Fibroblast of lung (primary cell): ENCODE measurements at places on chromosomes 13 and 19. TPM values are rescaled to one million over a fixed set of nuclear protein-coding genes. Genes with fewer than 3 reads are reported as not detected.
A peak's percentile ranks its signal among the peaks of the same experiment; 100 is the strongest.

Gene NLRP7
- total RNA-seq: not detected in 2 replicates

DNA sequence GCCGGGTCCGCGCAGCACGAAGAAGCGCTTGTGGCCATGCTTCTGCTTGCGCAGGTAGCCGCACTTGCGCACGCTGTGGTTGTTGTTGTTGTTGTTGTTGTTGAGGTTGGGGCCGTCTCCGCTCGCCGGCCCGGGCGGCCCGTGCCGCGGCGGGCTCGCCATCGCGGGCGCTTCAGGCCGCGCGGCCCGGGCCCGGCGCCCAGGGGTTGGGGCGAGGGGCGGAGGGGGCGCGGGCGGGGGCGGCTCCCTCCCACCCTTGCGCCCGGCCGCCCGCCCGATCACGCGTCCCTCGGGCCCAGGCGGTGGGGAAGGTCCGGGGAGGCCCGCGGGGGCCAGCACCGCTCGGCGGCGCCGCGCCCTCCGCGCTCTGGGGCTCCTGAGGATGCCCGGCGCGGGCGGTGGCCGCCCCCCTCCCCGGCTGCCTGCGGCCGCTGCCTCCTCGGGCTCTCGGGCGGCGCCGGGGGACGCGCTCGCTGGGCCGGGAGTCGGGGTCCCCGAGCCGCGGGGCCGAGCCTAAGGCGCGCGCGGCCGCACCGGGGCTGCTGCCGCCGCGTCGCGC lies 412 bp downstream of the IRS2 start:
- no peak for DNase-seq

- DNase-seq: no peak
These were observed 3.2 kb downstream of the HSD17B14 start for GRCh38 chr19:48833049-48833448.

Gene PALM
- 8.3 and 22.1 TPM in 2 replicates for total RNA-seq

GRCh38 chr13:112726016-112726767 lies 36.4 kb downstream of the ATP11A start:
- DNase-seq: no peak

DNA sequence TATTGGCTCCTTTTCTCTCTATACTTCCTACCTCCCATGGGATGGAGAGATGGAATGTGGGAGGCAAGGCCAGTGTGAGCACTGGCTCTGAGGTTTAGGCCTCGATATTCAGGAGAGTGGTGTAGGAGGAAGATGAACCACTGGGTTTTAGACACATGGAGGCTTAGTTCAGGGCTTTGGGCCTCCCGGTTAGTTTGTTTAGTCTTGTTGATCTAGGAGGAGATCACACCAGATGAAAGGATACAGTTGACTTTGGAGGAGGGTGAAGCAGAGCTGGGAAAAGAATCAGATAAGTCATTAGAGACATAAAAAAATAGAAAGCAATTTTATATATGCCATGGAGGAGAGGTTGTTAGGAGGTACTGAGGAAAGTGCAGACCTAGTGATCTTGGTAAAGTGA lies 30.9 kb downstream of the RNASEH2B start:
- DNase-seq: no peak

DNA sequence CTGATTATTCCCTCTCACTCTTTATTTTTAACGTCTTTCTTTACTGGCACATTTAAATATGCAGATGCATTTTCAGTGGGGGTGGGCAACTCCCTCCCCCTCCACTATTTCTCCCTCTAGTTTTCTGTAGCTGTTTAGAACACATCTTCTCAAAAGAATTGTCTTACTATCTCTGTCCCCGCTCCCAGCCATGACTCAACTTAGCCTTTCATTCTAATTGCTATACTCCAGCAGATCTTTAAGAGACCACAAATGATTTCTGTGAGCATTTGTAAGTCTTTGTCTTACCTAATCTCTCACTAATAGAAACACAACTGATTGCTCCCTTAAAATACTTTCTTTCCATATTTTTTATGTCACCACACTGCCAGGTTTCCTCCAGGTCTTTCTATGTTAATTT lies 350.9 kb downstream of the SPRY2 start:
- no peak for DNase-seq

DNA sequence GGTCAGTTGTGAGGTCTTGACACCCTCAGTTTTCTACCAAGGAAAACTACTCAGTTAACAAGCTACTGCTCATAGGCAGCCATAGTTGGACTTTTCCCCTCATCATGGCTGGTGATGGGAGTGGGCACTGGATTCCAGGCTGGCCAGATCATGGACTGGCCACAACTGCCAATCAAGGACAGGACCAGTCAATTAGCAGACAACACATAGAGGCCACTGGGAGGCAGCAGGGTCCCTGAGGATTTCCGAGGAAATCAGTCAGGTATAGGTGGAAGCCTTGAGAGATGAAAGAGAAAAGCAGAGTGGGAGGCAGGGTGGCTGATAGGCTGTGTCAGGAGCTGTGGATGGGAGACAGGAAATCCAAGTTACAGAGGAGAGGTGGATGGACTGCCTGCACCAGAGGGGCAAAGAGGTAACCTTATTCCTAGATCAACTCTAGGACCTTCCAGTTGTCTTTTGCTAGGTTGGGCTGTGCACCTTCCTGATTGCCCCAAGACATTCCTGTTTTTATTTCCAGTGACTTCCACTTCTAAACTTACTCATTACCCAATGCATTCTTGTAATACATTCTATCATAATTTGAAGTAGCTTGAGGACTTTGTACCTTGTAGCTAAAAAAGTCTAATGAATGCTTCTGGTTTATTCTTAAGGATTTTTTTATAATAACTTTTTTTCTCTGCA lies 361.8 kb downstream of the KCNRG start:
- no peak for DNase-seq

DNA sequence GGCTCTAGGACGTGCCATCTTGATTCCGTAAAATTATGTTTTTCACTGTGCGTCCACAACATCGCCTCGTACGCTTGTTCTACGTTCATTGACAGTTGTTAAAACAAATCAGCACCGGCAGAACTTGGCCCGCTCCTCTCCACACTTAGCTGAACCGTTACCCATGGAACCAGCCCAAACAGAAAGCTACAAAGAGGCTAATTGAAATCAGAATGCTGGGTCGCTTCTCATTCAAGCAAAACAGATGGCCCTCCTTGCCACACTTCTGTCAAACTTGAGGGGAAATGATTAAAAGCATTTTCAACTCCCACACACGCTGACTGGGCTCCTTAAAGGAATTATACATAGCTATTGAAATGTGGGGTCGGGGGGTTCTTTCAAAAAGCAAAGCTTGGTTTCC lies 71.6 kb downstream of the TM9SF2 start:
- peak; percentile 26 for DNase-seq

GRCh38 chr19:39502640-39503417 lies 4.1 kb downstream of the DLL3 start:
- peak; percentile 66 for DNase-seq

DNA sequence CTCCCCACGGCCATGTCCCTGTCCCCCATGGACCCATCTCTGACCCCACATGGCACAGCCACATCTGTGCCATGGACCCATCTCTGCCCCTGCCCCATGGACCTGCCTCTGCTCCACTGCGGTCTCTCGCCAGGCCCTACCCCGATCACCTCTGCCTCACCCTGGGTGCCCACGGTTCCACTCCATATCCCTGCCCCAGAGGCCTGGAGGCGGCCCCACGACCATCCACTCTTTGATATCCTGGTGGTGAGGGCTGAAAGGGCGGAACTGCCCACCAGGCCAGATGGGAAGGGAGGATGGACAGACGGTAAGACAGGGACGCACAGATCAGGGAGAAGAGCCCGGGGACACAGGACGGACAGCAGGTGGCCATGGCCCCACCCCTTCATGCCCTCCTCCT lies 327 bp downstream of the PTGER1 start:
- no peak for DNase-seq

Gene AMER2
- under 0.01 TPM in 1 of 2 replicates, not detected in the other for total RNA-seq

DNA sequence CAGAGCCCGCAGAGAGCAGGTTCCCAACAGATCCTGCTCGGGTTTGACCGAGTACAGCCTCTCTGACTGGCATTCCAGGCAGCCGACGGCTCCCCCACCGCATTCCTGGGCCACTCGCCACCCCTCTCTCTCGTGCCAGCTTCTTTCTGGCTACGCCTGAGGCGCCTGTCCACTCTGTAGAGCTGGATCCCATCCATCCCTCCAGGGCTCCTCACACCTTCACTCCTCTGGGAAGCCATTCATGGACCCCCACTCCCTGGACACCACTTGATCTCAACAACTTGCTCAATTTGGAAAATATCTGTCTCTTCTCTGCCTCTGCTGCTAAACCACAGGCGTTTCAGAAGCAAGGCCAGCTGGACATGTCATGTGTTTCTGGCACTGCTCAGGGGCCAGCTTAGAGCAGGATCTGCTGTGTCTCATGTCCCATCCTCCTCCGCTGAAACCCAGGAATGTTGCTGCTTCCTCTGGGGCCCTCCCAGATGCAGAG lies 30.6 kb upstream of the ATP1A3 start:
- DNase-seq: peak; percentile 55

GRCh38 chr19:10848230-10848856 lies at the start of gene C19orf38:
Gene C19orf38, plus strand, starts transcription at chr19:10848415. Its CDS starts 94 bp downstream, at chr19:10848509.
- no peak for DNase-seq

Gene ZNF460
- total RNA-seq: 78.1 and 80.9 TPM in 2 replicates

DNA sequence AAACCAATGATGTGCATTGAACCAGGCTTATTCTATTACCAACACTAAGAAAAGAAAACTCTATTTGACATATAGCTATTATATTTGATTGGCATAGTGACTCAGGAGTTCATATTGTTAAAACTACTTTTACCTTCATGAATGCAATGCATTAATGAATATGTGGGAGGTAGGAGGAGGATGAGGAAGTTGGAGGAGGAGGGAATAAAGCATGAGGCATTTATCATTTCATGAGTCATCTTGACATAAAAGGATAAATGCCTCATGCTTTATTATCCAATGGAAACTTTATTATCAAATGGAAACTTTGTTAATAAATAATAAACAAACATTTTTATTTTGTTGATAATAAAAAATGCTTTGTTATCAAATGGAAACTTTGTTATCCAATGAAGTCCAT lies 116.5 kb downstream of the SPRY2 start:
- peak; percentile 78 for DNase-seq

Gene ZIK1
- total RNA-seq: 7.1 and 7.2 TPM in 2 replicates

DNA sequence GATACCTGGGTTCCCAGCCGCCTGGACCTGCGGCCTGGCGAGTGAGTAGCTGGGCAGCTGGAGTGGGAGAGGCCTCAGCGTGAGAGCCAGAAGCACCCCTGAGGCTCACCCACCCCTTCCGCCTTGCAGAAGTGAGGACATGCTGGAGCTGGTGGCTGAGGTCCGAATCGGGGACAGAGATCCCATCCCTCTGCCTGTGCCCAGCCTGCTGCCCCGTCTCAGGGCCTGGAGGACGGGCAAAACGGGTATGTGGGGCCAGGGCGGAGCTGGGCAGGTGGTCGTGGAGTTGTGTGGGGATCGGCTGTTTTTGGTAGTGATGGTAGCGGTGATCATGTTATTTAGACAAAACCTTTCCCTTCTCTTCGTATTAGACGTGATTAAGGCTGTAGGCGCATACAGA lies 4.6 kb downstream of the SCAF1 start:
- no peak for DNase-seq

- DNase-seq: no peak
These were observed 28.7 kb upstream of the F2RL3 start for GRCh38 chr19:16860118-16860517.

GRCh38 chr19:1837625-1838105 lies 10.6 kb downstream of the REXO1 start:
- no peak for DNase-seq

- no peak for DNase-seq
These were observed 35.0 kb downstream of the VASP start for GRCh38 chr19:45542234-45542668.

DNA sequence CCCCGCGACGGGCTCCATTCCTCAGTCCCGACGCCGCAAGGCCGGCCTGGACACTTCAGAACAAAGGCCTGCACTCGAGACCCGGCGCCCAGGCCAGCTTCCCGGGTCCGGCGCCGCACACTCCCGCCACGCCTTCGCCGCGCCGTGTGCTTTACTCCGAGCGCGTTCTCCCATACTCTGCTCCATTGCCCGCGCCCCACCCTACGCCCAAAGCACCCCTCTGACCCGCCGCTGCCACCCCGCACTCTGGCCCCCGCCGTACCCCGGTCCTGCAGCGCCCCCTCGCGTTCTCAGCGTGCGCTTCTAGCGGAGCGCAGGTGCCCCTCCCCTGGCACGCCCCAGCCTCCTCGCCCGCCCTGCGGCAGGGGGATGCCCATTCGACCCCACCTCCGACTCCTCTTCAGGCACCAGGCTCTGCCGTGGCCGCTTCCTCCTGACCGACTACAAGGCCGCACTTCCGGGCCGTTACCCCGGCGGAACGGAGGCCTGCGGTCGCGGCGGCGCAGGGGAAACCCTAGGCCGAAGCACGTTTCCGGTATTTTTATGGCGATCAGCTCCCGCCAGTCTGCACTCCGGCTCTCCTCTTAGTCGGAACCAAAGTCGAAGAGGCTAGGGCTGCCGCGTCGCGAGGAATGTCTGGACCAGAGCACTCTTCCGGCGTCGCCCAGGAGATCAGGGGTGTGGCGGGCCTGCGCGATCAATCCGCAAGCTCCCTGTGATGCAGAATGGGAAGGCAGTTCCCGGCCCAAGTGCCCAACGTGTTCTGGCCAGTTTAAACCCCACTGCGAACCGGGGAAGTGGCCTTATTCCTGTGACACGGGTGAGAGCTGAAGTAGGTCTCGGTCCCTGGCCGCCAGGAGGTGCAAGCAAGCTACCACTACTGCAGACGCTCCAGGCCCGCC lies at the start of gene ZBTB45:
TSS of gene ZBTB45 (minus strand) at position 456 of the 902 bp plus-strand sequence. CDS start 2,137 bp downstream, outside the sequence.
- DNase-seq: peak; percentile 97

DNA sequence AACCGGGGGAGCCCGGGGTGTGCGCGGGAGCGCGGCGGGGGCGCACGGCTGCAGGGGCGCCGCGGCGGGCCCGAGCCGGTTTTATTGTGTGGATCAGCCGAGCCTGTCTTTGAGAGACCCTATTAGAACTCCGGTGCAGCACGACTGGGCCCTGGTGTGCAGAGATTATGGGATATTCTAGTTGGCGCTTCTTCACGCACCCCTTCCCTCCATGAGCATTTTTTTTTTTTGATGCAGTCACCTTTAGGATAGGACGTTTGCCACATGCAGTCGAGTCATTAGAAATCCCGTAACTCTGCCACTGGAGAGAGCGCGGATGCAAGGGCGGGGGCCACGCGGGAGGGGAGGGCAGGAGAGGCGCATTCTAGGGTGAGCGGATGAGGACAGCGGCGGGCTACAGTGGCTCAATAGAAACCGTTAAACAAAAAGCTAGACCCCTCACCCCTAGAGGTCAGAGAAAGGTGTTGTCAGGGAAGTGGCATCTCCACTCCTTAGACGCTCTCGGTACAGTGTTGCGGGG lies 3.7 kb downstream of the FGF9 start:
- no peak for DNase-seq

Gene PCDH9
- total RNA-seq: 0.26 and 0.50 TPM in 2 replicates
